ENCODE measurements at places on chromosomes 7 and 10. TPM values are rescaled to one million over a fixed set of nuclear protein-coding genes. Genes with fewer than 3 reads are reported as not detected.
A peak's percentile ranks its signal among the peaks of the same experiment; 100 is the strongest.

Gene MEIG1
- not detected for total RNA-seq

DNA sequence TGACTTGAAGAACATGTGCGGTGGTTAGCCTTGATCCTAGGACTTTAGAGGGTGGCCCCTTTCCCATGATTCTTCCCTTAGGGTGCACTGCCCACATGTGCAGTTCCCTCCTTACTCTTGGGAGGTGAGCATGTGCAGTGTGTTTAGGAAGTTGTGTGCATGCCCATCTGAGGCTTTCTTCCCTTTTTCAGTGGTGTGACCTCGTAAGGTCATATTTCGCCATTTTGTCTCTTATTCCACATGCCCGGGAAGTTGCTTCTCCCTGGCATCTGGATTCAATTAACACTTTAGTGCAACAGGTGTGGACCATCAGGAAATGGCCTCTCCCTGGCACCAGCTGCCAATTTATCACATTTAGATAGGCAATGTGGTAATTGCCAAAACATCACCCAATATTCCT, 380.6 kb upstream of the VSTM2A start:
- H3K4me1 ChIP-seq = no peaks in the 10 kb centered on the region
- H3K27ac ChIP-seq = no peak overlapping the region
- no peak for DNase-seq
- no peaks in the 10 kb centered on the region for H3K36me3 ChIP-seq
- H3K4me3 ChIP-seq = no peak overlapping the region
- H3K27me3 ChIP-seq = no peaks in the 10 kb centered on the region

Gene MYOZ1
- not detected for total RNA-seq

Gene IGFBP3
- total RNA-seq = 10.1 TPM

GRCh38 chr7:80520199-80520598, 8.3 kb upstream of the GNAT3 start:
- no peaks in the 10 kb centered on the region for H3K27me3 ChIP-seq
- no peaks in the 10 kb centered on the region for H3K4me1 ChIP-seq
- H3K4me3 ChIP-seq = no peak overlapping the region
- no peaks in the 10 kb centered on the region for H3K36me3 ChIP-seq
- no peak overlapping the region for H3K27ac ChIP-seq

- H3K27ac ChIP-seq = no peak overlapping the region
- H3K27me3 ChIP-seq = peaks cover 20% of the 10 kb centered on the region
- H3K4me3 ChIP-seq = no peak overlapping the region
- DNase-seq = peak; percentile 28
These were observed 72.4 kb upstream of the LRRC4 start for GRCh38 chr7:128103498-128104107.

Gene CCDC126
- 8.6 TPM for total RNA-seq

GRCh38 chr10:46215426-46215825, 71.4 kb upstream of the ANTXRL start:
- DNase-seq = no peak
- no peak overlapping the region for H3K4me3 ChIP-seq
- no peaks in the 10 kb centered on the region for H3K36me3 ChIP-seq
- no peak overlapping the region for H3K27ac ChIP-seq
- no peaks in the 10 kb centered on the region for H3K4me1 ChIP-seq

GRCh38 chr7:2773608-2774007, 70.5 kb downstream of the GNA12 start:
- no peaks in the 10 kb centered on the region for H3K36me3 ChIP-seq
- no peak for DNase-seq
- no peaks in the 10 kb centered on the region for H3K27me3 ChIP-seq
- H3K4me3 ChIP-seq = no peak overlapping the region

- no peaks in the 10 kb centered on the region for H3K4me1 ChIP-seq
- DNase-seq = no peak
- H3K27me3 ChIP-seq = no peaks in the 10 kb centered on the region
- H3K4me3 ChIP-seq = no peak overlapping the region
- no peak overlapping the region for H3K27ac ChIP-seq
These were observed 65.2 kb upstream of the FAM133B start for GRCh38 chr7:92655346-92655884.

DNA sequence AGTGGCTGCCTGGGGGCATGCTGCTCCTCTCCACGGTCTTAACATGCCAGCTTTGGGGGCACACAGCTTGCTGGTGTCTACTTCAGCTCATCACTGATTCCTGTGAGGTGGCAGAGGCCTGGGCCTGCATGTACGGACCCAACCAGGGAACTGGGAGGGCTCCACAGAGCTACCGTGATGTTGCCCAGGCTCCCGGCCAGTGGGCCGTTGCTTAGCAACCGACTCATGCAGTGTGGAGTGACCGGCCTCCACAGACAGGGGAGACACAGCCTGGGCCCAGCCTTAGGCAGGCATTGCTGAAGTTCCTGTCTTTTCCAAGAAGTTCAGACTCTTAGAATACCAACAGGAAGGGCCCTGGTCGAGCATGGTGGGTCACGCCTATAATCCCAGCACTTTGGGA, 25.8 kb upstream of the SH2B2 start:
- H3K27ac ChIP-seq = no peak overlapping the region
- H3K4me1 ChIP-seq = no peaks in the 10 kb centered on the region
- H3K36me3 ChIP-seq = no peaks in the 10 kb centered on the region
- H3K27me3 ChIP-seq = no peaks in the 10 kb centered on the region

Gene BBIP1
- 34.9 TPM for total RNA-seq

- no peaks in the 10 kb centered on the region for H3K36me3 ChIP-seq
- H3K27me3 ChIP-seq = no peaks in the 10 kb centered on the region
- H3K27ac ChIP-seq = peak overlapping the region; percentile 50
- peaks cover 19% of the 10 kb centered on the region for H3K4me1 ChIP-seq
- H3K4me3 ChIP-seq = no peak overlapping the region
These were observed 25.0 kb upstream of the TAX1BP1 start for GRCh38 chr7:27714831-27715444.

Gene VSTM2A
- total RNA-seq = not detected

Gene AKR1D1
- not detected for total RNA-seq

- H3K27me3 ChIP-seq = peaks cover 34% of the 10 kb centered on the region
- H3K4me1 ChIP-seq = no peaks in the 10 kb centered on the region
- no peaks in the 10 kb centered on the region for H3K36me3 ChIP-seq
- H3K27ac ChIP-seq = no peak overlapping the region
- DNase-seq = peak; percentile 32
These were observed 9.4 kb downstream of the NXPH1 start for GRCh38 chr7:8442814-8443304.

- no peaks in the 10 kb centered on the region for H3K36me3 ChIP-seq
These were observed 122.7 kb downstream of the WNT2 start for GRCh38 chr7:117200132-117200531.

Gene BTBD16
- total RNA-seq = 0.78 TPM

DNA sequence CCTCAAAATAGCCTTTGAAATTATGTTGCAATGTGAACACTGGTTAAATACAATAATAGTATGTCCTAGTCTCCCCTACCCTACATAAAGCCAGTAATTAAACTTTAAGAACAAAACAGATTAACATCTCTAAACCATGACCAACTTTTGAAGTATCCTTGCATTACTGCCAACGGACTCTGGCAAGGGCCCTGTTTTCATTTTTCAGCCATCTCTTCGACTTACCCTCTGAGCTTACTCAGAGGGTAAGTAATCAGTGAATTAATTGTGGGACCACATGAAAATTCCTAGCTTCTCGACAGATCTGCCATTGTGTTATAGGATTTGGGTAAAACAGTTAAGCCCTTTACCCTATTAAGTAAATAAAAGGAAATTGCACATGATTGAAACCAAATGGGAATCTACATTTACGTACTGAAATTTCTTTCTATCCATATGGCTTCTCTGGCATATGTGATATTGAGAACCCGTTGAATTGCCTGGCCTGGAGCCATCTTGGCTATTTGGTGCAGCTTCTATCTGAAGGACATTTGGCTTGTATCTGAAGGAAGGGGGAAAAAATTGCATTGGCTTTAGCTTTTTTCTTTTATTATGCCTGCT, 39.6 kb downstream of the DYNC1I1 start:
- H3K27ac ChIP-seq = no peak overlapping the region
- no peaks in the 10 kb centered on the region for H3K4me1 ChIP-seq
- no peak overlapping the region for H3K4me3 ChIP-seq
- DNase-seq = no peak
- H3K27me3 ChIP-seq = no peaks in the 10 kb centered on the region

DNA sequence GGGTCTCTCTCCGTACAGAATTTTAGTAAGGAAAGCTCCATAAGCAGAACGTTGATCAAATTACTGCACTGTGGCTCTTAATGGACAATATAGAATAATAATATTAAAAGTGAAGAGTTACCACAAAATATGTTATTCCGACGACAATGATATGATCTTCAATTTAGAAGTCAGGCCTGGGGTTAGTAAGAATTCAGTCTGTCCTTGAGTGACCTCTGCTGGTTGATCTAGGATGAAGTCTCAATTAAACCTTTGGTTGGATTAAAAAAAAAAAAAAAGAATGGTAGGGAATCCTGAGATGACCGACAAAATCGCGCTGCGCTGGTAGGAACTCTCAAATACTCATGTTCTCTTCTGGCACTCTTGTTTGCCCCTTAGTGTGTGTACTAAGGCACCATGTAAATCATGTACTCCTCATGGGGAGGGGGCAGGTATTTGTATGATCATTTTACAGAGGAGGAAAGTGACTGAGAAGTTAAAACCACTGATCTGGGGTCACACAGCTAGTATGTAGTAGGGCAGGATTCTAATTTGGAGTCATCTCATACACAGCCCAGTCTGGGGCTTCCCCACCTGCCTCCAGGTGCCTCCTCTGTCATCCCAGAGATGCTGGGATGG, 161.3 kb upstream of the NPVF start:
- no peaks in the 10 kb centered on the region for H3K36me3 ChIP-seq
- no peak overlapping the region for H3K27ac ChIP-seq
- DNase-seq = peak; percentile 44
- H3K27me3 ChIP-seq = peaks cover 2% of the 10 kb centered on the region
- H3K4me3 ChIP-seq = no peak overlapping the region
- no peaks in the 10 kb centered on the region for H3K4me1 ChIP-seq

DNA sequence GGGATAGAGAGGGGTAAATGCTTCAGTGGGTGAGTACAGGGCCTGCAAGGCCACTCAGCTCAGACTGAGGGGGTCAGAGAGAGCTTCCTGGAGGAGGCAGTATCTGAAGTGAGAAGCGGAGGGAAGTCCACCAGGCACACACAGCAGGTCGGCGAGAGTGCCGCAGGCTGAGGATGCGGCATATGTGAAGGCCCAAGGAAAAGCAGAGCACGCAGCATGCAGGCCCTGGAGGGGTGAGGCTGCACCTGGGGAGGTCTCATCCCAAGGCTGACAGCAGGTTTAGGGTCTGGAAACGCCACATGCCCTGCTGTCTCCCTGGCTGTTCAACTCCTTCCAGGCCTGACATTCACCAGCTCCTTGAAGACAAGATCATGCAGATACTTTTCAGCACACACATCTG, 40.4 kb upstream of the PSAP start:
- no peaks in the 10 kb centered on the region for H3K36me3 ChIP-seq
- H3K4me1 ChIP-seq = peaks cover 8% of the 10 kb centered on the region
- H3K4me3 ChIP-seq = no peak overlapping the region
- no peak overlapping the region for H3K27ac ChIP-seq
- H3K27me3 ChIP-seq = no peaks in the 10 kb centered on the region

DNA sequence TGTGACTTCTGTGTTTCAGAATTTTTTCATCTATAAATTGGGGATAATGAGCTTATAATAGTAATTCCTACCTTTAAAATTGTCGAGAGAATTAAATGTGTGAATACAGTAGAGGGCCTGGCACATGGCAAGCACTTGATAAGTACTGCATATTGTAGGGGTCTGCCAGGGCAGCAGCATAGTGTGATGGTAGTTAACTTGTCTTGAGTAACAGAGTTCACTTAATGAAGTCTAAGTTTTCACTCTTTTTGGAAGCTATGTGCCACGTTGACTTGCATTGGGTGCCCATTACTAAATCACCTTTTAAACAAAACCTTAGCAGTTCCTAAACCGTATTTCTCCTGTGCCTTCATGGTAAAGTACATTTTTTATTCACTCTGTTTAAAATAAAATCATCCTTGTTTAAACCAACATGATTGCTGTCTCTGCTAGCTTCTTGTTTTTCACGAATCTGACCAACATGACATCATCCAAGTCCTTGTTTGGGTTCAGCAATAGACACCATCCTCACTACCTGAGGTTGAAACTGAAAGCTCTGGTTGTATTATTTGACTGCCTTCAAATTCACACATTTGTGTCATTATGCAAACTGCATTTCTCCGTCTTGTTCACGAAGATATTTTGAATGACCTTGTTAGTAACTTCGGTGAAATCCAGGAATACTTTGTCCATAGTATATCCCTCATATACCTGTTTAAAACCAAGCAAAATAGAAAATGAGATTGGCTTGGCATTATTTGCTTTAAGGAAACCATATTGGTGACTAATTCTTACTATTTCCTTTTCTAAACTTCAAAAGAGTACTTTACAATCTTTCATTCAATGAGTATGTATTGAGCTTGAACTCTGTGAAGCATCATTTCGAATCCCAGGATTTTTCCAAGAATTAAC, 340.2 kb downstream of the SUGCT start:
- no peak overlapping the region for H3K27ac ChIP-seq
- H3K4me1 ChIP-seq = peaks cover 23% of the 10 kb centered on the region
- no peaks in the 10 kb centered on the region for H3K27me3 ChIP-seq

DNA sequence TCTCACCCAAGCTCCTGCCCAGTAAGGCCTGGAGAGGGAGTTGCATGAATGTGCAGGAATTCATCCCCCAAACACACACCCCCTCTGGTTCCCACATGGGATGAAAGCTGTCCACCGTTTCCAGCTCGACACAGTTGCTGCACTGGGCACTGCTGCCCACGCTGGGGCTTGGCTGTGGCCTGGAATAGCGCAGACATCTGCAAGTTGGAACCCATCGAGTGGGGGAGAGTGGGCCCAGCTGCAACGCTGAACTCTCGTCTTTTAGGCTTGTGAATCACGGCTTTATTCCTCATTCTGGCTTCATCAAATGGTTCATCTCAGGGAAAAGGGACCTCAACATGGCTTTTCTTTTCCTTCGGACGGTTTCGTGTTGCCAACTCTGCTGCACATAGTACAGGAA, 264.7 kb downstream of the DNAJB6 start:
- no peak for DNase-seq
- no peaks in the 10 kb centered on the region for H3K4me1 ChIP-seq
- H3K27ac ChIP-seq = no peak overlapping the region
- no peaks in the 10 kb centered on the region for H3K27me3 ChIP-seq
- no peak overlapping the region for H3K4me3 ChIP-seq

GRCh38 chr7:77284005-77284404, 84.4 kb upstream of the FGL2 start:
- H3K4me1 ChIP-seq = peaks cover 13% of the 10 kb centered on the region
- no peaks in the 10 kb centered on the region for H3K27me3 ChIP-seq
- no peak for DNase-seq
- H3K36me3 ChIP-seq = no peaks in the 10 kb centered on the region
- no peak overlapping the region for H3K27ac ChIP-seq

- no peaks in the 10 kb centered on the region for H3K4me1 ChIP-seq
- H3K27ac ChIP-seq = no peak overlapping the region
- no peak overlapping the region for H3K4me3 ChIP-seq
These were observed 20.0 kb downstream of the LAMB1 start for GRCh38 chr7:107982918-107983389.

- no peaks in the 10 kb centered on the region for H3K27me3 ChIP-seq
- H3K4me3 ChIP-seq = no peak overlapping the region
- H3K36me3 ChIP-seq = peaks cover 8% of the 10 kb centered on the region
- H3K27ac ChIP-seq = no peak overlapping the region
- no peak for DNase-seq
- H3K4me1 ChIP-seq = no peaks in the 10 kb centered on the region
These were observed 4.7 kb upstream of the ARPC1B start for GRCh38 chr7:99369767-99370391.

Gene CFAP43
- total RNA-seq = not detected

Gene CXCL12
- total RNA-seq = 1.4 TPM

GRCh38 chr10:61835946-61836887, 65.3 kb upstream of the ARID5B start:
- no peak overlapping the region for H3K4me3 ChIP-seq
- peak overlapping the region; percentile 81 for H3K27ac ChIP-seq
- H3K4me1 ChIP-seq = peaks cover 35% of the 10 kb centered on the region

Gene CPN1
- not detected for total RNA-seq

- H3K27ac ChIP-seq = no peak overlapping the region
- H3K36me3 ChIP-seq = no peaks in the 10 kb centered on the region
- no peaks in the 10 kb centered on the region for H3K4me1 ChIP-seq
- H3K27me3 ChIP-seq = no peaks in the 10 kb centered on the region
These were observed 224.6 kb upstream of the FERD3L start for GRCh38 chr7:19369806-19370205.

All from endothelial cell of umbilical vein (primary cell).